ENCODE measurements at places on chromosomes 11 and 22.

DNA sequence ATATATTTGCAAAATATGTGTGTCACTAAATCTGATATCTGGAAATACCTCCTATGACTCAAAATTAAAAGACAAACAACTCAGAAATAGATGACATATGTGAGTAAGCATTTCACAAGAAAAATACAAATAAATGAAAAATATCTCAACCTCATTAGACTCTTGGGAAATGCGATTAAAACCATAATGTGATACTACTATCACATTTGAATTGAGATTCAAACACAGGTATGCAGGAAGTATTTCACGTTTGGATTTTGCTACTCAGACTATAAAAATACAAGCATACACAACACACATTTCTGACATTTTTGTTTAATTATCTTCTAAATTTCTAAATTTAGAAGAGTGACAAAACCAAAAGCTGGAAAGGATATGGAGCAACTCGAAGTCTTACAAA is 811.9 kb upstream of the LRRC4C start:
- no peak for DNase-seq

DNA sequence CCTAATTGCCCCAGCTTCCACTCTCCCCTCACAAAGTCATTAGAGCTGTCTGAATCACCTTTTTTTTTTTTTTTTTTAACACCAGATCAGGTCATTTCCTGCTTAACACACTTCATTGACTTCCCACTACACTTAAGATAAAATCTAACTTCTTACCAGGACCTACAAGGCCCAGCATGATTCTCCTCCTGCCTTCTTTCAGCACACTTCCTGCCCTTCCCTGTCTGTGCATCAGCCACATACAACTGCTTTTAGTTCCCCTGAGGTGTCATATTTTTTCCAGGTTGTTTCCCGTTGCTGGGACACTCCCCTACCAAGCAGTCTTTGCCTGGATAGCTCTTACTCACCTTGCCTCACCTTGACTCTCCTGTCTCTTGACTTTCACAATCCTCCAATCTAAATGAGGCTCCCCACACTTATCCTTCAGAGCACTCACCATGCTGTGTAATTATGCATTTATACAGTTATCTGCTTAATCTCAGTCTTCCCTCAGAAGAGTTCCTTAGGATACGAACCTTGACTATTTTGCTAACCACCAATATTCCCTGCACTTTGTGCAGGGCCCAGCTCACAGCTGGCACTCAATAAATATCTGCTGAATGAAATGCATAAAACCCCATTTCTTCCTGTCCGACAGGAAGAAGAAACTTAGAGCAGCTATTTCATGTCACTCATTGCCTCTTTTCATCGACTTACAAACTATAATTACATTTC is 96.6 kb upstream of the AKIP1 start:
- no peak for DNase-seq

- DNase-seq, result no peak
Observed at GRCh38 chr11:70595016-70595415, 196.7 kb downstream of the CTTN start.

DNA sequence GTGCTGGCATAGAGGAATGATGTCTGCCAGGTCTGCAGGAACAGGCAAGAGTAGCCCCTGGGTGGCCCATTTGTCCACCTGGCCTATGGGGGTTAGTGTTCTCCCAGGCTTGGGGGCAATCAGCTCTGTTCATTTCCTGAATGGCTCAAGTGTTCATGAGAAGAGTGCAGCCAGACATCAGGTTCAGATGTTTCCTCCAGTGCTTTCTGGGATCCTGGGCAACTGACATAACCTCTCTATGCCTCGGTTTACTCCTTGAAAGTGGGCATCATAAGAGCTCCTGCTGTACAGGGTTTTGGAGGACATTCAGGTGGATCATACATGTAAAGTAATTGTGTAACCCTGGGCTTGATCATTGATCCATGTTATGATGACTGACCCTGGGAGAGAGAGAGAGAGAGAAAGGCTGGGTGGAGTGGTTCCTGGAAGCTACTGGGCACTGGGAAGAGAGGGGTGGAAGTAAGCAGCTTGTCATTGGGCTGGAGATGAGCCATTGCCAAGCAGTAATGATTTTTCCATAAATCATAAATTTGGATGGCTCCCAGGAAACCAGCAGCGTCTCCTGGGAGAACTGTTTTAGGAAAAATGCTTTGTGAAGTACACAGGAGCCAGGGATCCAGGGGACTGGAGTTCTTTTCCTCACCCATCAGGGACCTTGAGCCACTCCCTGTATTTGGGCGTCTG is 30.2 kb upstream of the ACCSL start:
- DNase-seq, result no peak

DNA sequence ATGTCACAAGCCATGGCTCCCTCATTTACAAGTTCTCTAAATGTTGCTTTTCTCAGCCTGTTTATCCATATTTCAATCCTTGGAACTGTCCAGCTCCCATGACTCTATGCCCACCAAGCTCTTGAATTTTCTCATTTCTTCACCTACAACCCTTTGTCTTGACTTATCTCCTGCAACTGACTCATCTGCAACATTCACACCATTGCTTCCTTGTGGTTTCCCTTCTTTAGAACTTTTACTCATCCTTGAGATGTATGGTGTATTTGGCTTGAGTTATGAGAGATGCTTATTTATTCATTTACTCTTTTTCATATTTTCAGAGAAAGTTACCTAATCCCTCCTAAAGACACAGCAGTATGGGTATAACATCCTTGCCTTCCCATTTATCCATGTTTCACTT is 18.8 kb downstream of the TRIM34 start:
- no peak for DNase-seq
